LoVo (cell line): ENCODE measurements at places on chromosomes 2 and 18.

DNA sequence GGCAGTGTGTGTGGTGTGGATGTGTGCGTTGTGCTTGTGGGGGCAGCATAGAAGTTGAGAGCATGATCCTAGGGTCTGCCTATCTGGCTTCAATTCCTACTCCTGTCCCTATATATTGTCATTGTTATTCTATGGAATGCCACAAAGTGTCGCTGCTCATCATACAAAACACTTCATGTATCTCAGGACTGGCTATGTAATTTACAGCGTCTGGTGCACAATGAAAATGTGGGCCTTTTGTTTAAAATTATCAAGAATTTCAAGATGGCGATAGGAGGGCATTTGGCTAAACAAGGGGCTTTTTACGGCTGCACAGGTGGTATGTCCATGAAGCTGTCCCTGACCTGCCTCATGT is 3.4 kb downstream of the SERPINB2 start:
- DNase-seq = no peak

DNA sequence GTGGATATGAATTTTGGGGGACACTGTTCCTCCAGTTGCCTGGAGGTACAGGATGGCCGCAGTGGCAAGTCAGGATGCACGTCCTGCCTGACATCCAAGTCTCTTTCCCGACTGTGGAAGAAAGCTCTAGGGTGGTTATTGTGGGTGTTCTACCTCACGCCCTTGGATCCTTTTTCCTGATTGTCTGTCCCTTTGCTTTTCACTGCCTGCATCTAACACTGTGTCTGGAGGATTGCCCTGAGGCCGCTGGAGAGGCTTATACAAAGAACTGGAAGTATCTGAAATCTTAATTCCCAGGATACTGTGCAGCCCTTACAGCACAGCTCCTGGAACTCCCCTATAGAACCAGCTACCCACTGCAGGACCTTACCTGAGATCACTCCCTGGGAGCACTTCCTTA is 250.5 kb downstream of the TFCP2L1 start:
- no peak for DNase-seq

- no peak for DNase-seq
Measured at GRCh38 chr18:40866968-40867367, 1088.1 kb upstream of the PIK3C3 start.

GRCh38 chr2:62270728-62271127 is 74.8 kb downstream of the B3GNT2 start:
- no peak for DNase-seq

DNA sequence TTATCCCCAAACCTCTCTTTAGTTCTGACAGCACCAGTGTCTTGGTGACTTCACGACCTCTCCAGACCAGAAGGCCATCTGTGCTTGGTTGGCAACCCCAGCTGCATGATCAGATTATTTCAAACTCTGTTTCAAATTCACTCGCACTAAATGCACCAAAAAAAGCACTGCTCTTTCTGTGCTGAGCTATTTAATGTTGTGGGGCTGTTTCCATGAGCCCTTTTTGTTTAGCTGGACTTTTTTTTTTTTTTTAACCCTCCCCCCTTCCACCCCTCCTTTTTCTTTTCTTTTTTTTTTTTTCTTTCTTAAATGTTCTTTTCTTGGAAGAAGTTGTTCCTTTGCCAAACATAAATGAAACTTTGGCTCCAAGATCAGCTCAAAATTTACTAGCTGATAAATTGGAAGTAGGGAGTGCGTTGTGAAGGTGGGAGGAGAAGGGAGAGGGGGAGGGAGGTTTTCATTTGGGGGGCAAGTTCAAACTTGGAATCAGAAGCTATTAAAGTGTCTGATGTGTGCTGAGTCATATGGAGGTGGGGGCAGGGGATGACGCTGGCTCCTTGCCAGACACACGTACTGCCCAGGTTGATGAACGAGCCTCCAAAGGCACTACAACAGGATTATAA is 543.0 kb upstream of the TNP1 start:
- DNase-seq = no peak
